ENCODE measurements at places on chromosomes 12 and 14.
A peak's percentile ranks its signal among the peaks of the same experiment; 100 is the strongest.

- DNase-seq = no peak
These were observed 170.7 kb upstream of the CDKN3 start for GRCh38 chr14:54226103-54226502.

- DNase-seq = no peak
These were observed 22.4 kb upstream of the GPR33 start for GRCh38 chr14:31510222-31510621.

GRCh38 chr14:28305938-28306337, 460.6 kb upstream of the FOXG1 start:
- DNase-seq = no peak

DNA sequence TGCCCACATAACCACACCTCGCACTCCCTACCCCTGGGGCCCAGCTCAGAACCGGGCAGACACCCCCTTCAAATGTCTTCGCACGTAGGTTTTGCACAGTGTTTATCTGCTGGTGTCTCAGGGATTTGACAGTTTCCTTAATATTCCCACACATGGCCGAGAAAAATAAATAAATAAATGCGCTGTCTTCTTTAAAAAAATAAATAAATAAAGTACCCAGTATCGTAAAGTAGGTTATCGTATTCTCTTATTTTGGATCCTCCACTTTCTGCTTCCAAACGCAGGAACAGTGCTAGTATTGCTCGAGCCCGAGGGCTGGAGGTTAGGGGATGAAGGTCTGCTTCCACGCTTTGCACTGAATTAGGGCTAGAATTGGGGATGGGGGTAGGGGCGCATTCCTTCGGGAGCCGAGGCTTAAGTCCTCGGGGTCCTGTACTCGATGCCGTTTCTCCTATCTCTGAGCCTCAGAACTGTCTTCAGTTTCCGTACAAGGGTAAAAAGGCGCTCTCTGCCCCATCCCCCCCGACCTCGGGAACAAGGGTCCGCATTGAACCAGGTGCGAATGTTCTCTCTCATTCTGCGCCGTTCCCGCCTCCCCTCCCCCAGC, 710 bp upstream of the FOS start:
- no peak for DNase-seq

DNA sequence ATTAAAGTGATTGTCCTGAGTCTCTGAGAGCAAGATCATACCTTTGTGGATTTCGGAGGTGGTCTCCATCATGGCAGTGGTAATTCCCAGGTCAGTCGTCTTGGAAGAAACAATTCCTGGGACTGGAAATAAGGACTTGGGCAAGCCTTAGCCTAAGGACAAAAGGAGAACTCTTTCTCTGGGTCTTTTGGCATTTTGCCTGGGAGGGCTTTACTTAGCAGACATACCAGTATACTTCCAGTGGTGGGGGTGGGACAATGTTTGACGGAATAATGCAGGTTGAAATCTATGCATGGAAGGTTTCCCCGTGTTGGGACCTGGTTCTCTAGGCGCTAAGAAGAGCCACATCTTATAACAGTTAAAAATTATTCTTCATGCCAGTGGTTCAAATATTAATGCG, 70.4 kb upstream of the USP44 start:
- no peak for DNase-seq

- no peak for DNase-seq
These were observed 23.6 kb upstream of the UTP20 start for GRCh38 chr12:101256266-101256665.

GRCh38 chr12:132103542-132104308, 40.4 kb downstream of the DDX51 start:
- DNase-seq = no peak

- no peak for DNase-seq
These were observed 33.3 kb downstream of the APAF1 start for GRCh38 chr12:98678236-98678945.

DNA sequence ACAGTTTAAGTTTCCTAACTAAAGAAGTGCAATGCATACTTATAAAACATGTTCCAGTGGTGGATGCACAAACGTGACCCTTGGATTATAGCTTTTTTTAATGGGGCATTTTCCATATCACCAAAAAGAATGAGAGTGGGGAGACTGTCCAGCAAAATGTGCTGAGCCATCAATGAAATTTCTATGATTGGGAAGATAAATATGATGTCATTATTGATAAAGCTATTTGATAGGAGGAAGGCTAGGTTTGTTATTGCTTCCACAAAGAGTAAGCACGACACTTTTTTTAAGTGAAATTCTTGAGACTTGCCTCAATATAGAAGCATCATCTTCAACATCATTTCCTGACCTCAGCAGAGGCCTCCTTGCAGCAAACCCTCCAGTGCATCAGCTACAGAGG, 174.6 kb upstream of the CLEC14A start:
- no peak for DNase-seq

DNA sequence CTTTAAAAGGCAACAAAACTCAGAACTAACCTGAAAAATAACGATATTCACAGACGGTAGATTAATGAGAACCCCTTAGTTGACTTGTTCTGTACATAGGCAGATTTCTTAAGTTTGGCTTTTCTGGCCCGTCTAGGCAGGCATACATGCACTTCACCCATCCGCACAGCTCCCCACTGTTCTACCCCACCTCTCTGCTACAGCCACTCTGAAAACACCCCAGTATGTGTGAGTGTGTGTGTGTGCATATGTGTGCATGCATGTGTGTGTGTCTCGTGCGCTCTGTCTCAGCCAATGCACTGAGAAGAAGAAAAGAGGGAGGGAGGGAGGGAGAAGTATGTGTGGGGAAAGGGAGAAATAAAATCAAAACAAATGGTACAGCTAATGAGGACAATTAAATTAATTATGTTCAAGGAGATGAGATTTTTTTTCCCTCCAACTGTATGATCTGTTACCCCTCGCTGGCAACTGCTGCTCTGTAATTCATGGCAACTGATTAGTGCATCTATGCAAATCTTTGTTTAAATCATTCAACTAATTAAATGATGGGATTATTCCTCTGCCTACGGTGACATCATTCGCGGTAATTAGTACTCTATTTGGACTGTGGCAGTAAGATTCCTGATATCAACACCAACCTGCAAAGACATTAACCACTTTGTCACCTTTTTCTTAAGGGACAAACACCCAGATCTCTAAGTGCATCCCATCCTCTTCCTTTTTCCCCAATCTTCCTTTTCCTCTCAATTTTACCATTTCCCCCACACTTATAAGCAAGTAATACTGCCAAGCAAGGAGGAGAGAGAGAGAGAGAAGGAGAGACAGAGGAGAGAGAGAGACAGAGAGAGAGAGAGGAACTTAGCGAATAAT, 2.2 kb upstream of the LMO3 start:
- no peak for DNase-seq

- peak; percentile 83 for DNase-seq
These were observed 54.3 kb upstream of the SRSF5 start for GRCh38 chr14:69712599-69713088.

GRCh38 chr12:25959071-25959961, 834 bp downstream of the RASSF8 start:
- DNase-seq = peak; percentile 53

DNA sequence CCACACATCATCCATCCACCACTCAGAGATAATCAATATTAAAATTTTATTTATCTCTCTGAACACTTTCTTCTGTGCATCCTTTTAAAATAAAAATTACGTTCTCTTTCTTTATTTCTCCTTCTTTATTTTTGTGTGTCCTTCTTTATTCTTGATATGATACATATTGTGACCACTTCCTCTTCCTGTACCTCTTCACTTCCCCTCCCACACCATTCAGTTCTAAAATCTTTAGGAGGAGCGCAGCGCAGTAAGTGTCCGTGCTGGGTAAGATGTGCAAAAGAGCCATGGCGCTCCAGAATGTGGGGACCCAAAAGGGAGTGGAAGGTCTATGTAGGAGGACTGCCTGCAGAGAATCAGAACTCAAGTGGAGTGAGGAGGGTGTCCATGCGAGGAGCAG, 256.7 kb downstream of the ITPR2 start:
- no peak for DNase-seq

DNA sequence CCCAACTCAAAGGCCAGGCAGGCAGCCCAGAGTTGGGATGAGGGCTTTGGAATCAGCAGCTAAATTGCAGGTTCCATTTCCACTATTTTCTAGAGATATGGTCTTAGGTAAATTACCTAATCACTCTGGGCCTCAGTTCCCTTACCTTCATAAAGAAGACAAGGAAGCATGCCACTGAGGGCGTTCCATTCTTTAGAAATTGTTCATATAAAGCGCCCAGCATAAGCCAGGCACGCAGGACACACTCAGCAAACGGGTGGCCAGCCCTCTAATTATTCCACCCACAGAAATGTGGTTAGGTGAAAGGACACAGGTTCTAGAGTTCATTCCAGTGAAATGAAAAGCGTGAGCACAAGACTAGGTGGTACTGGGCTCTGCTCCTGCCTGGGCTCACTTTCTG, 87.9 kb upstream of the BCL11B start:
- no peak for DNase-seq

GRCh38 chr12:27709932-27710591, 570 bp upstream of the MRPS35 start:
- no peak for DNase-seq

DNA sequence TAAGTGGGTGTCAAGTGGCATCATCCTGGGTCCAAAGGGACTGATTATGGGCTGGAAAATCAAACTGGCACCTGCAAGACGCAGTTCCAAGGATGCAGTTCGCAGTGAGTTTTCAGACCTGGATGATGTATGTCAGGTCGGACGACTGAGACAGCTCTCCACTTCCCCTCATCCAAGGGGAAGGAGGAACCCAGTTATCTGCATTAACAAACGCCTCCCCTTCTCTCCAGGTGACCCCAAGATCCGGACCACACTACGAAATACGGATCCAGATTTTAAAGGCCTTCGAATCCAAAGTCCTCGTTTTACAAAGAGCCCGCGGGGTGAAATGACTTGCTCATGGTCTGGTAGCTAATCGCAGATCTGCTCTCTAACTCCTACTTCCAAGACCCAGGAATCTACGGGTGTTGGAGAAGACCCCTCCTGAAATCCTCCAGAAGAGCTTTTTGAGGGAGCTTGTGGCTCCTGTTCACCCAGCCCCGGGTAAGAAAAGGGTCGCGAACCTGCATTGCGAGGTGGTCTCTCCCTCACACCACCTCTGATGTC, 460 bp upstream of the SYNE2 start:
- DNase-seq = no peak

GRCh38 chr12:58503731-58504130, 416.6 kb downstream of the LRIG3 start:
- DNase-seq = no peak

GRCh38 chr12:107635139-107635538, 50.5 kb upstream of the PWP1 start:
- no peak for DNase-seq
